Cortex of kidney (tissue), 1 donor: ENCODE measurements at places on chromosomes 7 and 10.

DNA sequence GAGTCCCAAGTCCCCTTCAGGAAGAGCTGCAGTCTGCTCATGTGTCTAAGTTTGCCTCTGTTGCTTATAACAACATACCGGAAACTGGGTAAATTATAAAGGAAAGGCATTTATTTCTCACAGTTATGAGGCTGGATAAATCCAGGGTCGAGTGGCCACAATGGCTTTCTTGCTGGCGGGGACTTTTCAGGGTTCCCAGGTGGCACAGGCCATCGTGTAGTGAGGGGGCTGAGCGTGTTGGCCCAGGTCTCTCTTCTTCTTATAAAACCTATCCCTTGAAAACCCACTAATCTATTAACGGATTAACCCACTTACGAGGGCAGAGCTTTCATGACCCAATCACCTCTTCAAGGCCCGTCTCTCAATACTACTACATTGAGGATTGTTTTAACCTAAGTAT is 8.7 kb downstream of the VIPR2 start:
- no peak for DNase-seq

- no peak for DNase-seq
These were observed 48.7 kb downstream of the CREB3L2 start for GRCh38 chr7:137953043-137953664.

GRCh38 chr7:95989301-95989700 is 216.9 kb downstream of the DYNC1I1 start:
- DNase-seq, result no peak

GRCh38 chr7:2870471-2870931 is 26.4 kb upstream of the GNA12 start:
- DNase-seq, result no peak

DNA sequence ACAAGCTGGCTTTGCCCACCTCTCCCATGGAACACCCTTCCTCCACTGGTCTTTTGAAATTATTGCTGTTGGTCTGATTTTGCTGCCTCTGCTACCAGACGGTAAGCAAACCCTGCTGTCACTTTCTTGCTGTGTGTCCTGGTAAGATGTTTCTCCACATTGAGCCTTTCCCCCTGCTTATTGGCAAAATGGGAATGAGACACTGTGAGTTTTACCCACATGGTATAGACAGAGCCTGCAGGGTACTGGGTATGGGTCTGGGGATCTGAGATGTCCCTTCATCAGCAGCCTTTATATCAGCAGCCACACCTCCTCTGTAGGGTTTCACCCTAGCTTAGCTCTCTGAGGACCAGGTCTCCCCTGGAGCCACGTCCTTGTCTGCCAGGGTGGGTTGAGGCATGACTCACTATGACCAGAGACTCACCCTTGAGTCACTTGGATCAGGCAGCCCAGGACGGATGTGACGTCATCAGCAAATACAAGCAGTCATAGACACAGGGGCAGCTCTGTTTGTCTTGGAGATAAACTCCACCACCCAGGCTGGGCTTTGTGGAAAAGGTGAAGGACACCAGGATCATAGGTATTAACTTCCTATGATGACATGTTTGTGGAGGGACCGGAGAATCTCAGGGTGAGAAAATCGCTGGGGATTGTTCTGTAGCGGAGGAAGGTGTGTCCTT is 17.9 kb upstream of the BAIAP2L1 start:
- no peak for DNase-seq

DNA sequence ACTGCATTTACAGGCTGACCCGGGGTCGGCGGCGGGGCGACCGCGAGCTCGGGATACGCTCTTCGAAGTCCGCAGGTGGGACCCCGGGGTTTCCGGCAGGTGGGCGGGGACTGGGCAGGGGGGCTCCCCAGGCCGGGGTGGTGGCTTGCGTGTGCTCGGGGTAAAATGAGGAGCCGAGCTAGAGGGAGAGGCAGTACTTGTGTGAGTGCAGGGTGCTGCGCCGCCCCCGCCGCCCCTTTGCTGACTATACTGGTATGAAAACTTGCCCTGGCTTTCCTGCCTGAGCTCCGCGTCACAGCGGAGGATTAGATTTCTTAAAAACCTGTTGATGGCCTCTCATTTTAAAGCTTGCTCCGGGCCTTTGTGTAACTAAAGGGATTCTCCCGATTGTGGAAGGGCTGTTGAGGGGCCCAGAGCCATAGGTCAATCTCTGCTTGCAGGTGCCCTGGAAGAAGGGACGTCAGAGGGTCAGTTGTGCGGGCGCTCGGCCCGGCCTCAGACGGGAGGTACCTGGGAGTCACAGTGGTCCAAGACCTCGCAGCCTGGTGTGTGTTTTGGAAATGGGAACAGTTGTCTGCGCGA is 488 bp downstream of the ARMC10 start:
- DNase-seq, result no peak

- DNase-seq, result no peak
These were observed 114.8 kb downstream of the LMBR1 start for GRCh38 chr7:156778201-156778600.

DNA sequence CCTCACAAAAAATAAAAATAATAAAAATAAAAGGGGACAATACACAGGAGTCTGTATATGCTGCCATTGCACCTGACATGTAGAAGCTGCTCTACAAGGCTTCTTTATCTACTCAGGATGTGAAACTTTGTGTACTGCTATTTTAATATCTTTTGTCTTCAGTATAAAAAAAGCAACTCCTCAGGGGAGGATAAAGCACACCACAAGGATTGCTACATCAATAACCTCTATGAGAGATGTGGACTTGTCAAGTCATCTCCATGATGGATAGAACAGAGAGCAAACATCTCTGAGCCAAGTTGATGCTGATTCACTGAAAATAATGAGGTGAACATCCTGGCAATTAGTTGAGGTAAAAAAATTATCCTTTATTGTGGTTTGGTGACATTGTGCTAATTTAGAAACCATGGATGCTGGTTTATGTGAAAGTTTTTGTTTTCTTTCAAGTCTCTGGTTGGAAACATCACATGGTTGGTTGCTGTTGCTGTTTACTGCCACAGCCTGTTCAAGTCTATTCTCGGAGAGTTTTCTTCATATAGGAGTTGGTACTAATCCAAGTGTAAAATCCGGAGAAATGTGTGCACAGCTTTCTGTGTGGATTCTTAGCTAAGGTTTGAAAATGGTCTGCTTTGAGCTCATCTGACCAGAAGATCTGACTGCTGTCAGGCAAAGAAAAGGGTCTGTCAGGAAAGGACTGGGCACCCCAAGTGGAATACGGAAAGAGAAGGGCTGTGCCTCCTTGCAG is 1.5 kb upstream of the HECW1 start:
- DNase-seq, result no peak

- no peak for DNase-seq
These were observed 92.0 kb downstream of the LSMEM1 start for GRCh38 chr7:112572669-112573301.

DNA sequence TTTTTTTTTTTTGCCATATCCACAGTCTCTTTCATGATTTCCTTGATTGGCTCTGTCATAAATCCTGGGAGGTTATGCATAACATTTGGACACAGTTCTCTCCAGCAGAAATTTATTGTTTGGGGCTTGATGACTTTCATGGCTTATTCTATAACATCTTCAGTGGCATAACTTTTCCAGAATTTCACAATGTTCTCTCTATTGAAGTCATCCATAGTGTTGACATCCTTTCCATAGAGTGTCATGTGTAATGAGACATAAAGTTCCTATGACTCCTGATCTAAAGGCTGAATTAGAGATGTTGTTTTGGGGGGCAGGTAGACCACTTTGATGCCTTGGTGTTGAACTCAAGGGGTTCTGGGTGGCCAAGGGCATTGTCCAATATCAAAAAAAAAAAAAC is 36.7 kb upstream of the STK17A start:
- DNase-seq, result no peak

DNA sequence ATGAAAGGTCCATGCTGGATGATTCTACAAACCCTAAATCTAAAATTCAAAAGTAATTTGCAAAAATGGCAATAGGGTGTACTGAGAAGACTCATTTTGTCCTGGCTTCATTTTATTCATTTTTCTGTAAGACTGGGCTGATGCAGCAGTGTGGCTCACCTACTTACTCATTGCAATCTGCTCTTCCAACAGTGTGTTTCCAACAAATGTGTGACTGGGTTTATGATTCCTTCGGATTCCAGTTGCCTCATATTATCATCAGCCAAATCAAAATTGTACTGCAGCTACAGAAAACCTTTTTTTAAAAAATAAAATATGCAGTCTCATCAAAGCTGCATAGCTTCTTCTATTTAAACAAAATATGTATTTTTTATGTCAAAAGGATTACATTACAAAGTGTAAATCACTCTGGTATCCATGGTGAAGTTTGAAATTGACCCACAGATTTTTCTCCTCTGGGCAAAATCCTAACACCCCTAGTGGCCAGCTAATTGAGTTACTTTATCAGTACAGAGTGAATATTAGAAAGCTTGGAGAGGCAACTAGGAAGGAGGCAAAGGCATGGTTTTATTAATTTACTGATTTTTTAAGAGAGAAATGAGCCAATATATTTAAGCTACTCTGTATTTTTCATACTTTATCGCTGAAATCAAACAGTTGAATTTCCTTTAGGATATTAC is 390.3 kb downstream of the MAGI2 start:
- DNase-seq, result no peak

- no peak for DNase-seq
These were observed 25.0 kb downstream of the PLAU start for GRCh38 chr10:73935895-73936294.
